ENCODE measurements at places on chromosomes 11 and 22.

DNA sequence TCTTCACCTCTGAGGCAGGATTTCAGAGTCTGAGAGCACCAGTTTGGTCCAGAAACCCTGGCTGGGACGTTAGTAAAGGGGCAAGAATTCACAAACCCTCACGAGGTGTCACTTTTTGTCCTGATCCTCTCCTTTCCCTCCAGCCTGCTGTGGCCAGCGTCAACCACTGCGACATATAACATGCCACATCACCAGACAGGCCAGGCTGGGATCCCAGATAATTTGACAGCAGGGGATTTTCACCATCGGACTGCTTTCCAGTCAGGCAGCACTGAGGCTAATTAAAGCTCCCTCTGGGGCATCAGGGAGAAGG, 36.8 kb upstream of the RBFOX2 start:
- no peak for DNase-seq

DNA sequence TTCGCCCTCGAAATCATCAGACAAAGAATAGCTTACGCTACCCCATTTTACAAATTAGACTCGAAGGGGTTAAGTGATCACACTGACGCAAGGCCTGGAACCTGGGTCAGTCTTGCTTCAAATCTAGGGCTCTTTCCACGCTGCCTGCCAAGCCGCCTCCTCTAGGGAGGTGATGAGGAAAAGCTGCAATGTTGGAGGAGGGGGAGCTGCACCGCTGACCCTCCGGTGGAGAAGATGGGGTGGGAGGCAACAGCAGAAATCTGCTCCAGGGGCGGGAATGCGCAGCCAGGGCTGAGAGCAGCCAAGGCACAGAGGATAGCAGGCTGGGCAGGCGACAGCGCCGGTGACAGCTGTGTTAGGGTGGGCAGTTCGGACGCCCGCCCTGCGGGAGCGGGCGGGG, 595 bp downstream of the SYVN1 start:
- no peak for DNase-seq

- DNase-seq = no peak
Observed at GRCh38 chr11:6475936-6476335, 2.2 kb upstream of the TRIM3 start.

DNA sequence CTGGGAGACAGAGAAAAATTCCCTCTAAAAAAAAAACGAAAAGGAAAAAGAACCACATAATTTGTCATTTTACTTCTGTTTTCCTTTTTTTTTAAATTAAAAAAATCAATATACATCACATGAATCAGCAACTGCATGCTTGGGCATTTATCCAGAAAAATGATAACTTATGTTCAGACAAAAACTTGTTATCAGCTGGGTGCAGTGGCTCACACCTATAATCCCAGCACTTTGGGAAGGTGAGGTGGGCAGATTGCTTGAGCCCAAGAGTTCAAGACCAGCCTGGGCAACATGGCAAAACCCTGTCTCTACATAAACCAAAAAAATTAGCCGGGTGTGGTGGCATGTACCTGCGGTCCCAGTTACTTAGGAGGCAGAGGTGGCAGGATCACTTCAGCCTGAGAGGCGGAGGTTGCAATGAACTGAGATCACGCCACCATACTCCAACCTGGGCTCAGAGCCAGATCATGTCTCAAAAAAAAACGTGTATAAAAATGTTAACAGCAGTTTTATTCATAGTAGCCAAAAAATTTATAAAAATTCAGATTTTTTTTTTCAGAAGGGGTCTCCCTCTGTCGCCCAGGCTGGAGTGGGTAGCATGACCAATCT, 28.5 kb downstream of the AMBRA1 start:
- no peak for DNase-seq

- DNase-seq = peak; percentile 80
Observed at GRCh38 chr11:63882555-63883242, 34.3 kb downstream of the RCOR2 start.

- peak; percentile 29 for DNase-seq
Observed at GRCh38 chr11:128052912-128053641, 534.3 kb downstream of the ETS1 start.

GRCh38 chr11:9761441-9761945, 97.6 kb downstream of the SWAP70 start:
- DNase-seq = no peak

DNA sequence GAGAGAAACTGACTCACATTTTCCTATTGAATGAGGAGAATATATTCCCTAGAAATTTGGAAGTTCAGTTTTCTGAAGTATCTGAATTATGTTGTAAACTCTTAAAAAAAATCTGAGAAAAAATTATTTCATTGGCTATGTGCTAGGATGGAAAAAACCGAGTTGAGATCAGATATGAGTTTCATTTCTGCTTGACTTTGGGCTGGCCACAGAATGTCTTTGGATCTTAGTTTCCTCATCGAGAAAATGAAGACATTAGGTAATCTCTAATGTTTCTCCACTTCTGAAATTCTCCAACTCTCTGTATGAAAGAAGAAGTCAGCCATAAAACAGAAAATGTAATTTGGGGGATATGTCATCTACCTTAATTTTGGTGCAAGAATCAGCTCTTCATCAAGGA, 28.8 kb downstream of the SLN start:
- no peak for DNase-seq

- peak; percentile 12 for DNase-seq
Observed at GRCh38 chr11:78722786-78723185, 148.1 kb upstream of the NARS2 start.

- no peak for DNase-seq
Observed at GRCh38 chr11:70226183-70226582, 23.1 kb downstream of the FADD start.

Measured in astrocyte of the hippocampus (primary cell).